ENCODE measurements at places on chromosomes 3 and 15.

DNA sequence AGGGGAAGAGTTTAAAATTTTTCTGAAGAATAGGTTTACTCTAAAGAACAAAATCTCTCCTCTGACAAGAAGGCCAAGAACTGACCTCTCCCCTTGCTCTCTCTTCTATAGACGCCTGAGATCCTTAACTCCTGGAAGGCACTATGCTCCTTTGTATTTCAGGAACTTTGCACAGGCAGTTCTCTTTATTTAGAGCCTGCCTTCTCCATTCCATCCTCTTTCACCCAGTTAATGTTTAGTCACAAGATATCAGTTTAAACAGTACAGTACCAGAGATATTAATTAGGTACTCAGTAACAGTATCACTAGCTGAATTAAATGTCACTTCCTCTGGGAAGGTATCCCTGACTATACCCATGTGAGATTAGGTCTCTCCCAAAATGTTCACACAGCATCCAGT, 33.5 kb downstream of the HERC1 start:
- DNase-seq: no peak

DNA sequence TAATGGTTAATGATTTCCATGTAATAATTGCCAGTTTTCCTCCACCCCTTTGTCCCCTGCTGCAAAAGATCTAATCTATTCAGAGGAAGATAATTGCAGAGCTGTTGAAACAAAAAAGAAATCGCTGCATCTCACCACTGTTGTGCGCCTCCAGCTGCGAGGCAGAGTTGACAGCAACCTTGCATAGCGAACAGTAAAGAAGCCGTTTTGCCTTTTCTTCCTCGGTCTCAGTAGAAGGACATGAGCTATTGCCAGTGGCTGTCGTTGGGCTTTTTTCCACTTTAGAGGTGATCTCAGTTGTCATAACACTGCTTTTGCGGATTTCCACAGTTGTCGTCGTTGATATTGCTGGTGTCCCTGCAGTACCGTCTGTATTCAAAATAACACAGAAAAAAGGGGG, 314.2 kb downstream of the ZNF385D start:
- no peak for DNase-seq

GRCh38 chr3:29686889-29687592, 406.2 kb downstream of the RBMS3 start:
- DNase-seq: no peak

DNA sequence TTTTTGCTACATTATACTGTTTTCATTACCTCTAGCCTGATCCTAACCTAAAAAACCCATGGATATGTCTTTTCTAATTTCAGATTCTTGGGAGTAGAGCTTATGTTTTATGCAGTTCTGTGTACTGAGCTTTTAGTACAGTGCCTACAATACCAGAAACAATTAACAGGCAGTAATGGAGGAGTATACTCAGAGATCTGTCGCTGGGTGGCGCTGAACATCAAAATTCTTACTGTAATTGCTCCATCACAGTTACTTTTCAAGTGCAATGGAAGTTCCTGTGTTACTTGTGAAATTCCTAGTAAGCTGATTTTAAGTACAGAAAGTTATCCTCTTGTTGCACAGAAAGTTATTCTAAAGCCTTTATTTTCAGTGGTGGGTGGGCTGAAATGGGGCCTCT, 66.9 kb downstream of the RNF13 start:
- DNase-seq: peak; percentile 17

DNA sequence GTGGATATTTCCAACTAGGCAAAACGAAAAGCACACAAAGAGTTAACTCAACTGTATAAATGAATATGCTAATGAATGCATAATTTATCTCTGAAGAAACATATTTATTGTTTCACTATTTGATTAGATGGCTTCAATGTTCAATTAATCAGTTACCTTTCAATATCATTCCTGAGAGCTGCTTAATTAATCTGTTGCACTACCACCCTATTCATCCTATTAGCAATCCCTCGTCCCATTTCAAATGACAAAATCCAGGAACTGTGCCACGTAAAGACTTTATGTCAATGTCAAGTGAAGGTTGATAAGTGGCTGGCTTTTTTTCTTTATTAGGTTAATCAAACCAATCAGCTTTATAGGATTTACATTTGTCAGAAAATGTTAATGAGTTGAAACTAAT, 82.7 kb downstream of the ALCAM start:
- DNase-seq: no peak

GRCh38 chr3:116939550-116939949, 230.0 kb downstream of the TUSC7 start:
- no peak for DNase-seq

DNA sequence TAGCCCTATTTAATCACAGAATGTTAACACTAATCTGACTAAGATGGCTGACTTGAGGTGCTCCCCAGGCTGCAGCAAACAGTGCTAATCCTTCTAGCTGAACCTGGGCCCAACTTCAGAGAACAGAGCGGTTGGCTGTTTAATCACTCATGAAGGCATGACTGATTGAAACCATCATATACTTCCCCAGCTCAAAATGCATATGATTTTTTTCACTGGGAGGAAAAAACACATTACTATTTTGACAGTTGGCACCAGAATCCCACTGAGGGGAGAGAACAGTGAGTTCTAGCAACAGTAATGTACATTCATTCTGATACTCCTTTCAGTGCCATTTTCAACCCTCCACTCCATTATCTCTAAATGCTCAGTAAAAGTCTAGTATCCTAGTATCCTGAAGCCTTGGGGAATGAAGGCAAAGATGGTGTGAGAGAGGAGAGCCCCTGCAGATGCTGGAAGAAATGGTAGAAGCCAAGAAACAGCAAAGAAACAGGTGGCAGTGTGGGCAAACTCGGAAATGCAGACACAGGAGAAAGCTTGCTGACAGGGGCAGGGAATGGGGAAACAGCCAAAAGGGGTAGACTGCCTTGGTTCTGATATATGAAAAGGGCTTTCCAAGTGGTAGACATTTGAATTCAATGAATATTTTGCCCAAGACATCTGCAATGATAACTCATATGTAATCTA, 34.4 kb upstream of the CASR start:
- DNase-seq: no peak

DNA sequence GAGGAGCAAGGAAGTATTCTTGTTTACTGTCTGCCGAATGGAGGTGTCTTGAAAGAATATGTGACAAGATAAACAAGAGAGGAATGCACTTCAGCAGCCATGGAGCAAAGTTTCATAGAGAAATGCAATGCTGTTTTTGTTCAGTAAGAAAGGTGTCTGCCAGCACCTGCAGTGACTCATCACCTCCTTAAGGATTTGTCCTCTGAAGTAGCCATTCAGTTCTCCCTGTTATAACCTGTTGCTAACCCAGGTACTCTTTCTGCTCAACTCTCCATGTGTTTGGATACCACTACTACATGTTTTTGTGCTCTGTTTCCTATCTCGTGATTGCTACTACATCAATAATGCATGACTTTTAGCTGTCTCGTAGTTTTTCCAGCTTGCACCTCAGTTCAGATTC, 328.9 kb downstream of the CHL1 start:
- no peak for DNase-seq

DNA sequence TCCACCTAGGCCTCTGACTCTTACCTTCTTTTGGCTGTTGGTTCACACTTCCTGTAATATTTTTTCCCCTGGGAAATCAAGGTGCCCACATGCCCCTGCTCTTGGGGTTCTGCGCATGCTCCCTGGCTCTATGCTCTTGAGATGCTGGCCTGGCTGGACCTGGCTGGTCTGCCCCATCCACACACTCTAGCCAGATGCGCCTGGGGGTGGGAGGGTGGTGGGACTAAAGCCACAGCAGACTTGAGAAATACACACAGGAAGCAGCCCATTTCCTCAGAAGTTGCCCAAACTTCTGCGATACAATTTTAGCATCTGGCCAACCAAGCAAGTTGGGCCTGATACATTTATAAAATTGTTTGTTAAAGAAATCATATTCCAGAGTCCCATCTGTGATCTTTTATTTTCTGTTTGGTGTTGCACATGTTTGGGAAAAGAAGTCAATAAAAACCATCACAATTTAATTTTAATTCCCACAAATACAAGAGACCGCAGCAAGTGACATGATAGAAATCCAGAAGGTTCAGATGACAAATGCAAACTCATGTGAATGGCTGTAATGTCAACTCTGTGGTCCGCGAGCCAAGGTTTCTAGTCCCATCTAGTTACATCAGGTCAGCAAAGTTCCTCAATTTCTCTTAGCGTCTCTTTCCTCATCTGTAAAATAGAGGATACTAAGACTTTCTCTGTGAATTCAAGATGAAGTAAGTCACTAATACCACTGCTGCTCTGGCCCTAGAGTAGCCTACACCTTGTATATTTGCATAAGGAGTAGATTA, 55.9 kb upstream of the MEF2A start:
- no peak for DNase-seq

DNA sequence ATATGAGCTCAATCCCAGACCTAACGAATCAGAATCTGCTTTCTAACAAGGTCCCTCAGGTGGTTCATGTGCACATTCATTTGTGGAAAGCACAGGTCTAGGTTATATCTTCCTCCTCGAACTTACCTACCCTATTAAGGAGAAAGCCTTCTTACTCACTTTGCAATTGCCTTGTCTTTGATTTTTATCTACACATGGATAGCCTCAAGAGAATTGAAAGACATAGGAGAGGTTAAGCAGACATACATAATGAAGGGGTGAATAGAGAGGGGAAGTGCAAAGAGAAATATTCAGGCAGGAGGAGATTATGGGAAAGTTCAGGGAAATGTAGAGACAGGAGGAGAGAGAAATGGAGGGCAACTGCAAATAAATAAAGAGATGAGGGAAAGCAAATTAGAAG, 422.9 kb upstream of the ADAMTS9 start:
- DNase-seq: no peak

GRCh38 chr3:52857864-52858263, 23.0 kb upstream of the MUSTN1 start:
- no peak for DNase-seq

GRCh38 chr3:69181592-69182211, 59.3 kb upstream of the LMOD3 start:
- DNase-seq: no peak

- DNase-seq: no peak
Observed at GRCh38 chr3:99626417-99626788, 12.0 kb upstream of the COL8A1 start.

DNA sequence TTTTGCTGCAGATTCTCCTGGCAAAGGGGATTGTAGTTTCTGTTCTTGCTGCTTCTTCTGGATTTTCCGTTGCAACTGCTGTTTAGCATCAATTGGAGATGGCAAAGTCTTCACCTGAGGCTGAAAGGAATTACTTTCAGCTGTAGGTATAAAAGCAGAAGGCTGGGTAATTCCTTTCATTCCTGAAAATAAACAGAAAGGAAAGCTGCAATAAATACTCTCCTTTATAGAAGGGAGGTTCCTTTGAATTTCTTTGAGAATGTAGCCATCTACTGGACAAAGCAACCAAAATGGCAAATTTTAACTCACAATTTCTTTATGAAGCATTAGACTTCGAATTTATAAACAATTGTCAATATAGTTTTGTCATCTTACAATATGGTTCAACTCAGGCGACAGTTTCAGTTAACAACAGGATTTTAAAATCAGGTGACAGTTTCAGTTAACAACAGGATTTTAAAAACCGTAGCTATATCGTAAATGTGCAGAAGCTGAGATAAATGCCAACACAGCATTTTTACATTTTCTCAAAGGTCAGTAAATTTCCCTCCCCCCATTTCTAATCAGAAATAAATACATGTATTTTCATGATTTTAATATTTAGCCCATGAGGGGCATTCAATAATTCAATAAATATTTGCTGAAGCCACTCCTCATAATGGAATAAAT, 104.9 kb upstream of the NEDD4 start:
- DNase-seq: no peak

GRCh38 chr3:48118322-48118721, 69.9 kb downstream of the CDC25A start:
- no peak for DNase-seq

GRCh38 chr3:194161131-194162045, 25.4 kb downstream of the HES1 start:
- DNase-seq: no peak

- DNase-seq: no peak
Observed at GRCh38 chr3:72488738-72489035, 359.6 kb downstream of the SHQ1 start.

GRCh38 chr3:1578124-1578806, 485.4 kb downstream of the CNTN6 start:
- DNase-seq: no peak

DNA sequence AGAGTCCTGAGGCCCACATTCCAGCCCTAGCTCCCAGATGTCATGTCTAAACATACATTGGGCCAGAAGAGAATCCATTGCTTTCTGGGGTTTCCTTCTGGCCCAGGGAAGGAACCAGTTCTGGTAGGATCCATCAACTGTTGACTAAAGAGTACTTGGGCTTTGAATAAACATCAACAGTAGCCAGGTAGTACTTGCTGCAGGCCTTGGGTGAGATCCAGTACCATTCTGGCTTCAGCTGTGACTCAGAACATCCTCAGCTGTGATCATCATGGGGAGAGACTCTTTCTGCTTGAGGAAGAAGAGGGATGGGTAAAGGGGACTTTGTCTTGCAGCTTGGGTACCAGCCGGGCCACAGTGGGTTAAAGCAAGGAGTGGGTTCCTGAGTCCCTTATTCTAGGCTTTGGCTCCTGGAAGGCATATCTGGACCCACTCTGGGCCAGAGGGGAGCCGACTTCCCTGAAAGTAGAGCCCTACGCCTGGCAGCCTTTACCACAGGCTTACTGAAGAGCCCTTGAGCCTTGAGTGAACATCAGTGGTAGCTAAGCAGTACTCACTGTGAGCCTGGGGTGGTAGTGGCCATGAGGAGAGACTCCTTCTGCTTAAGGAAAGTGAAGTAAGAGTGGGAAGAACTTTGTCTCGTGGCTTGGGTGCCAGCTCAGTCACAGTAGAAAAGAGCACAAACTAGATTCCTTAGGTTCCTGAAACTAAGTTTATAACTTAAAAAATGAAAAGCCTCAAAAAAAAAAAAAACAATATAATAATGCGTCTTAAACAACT, 128.3 kb downstream of the GOLIM4 start:
- DNase-seq: no peak

GRCh38 chr3:31064021-31064420, 169.6 kb upstream of the GADL1 start:
- DNase-seq: no peak

GRCh38 chr3:114830652-114831051, 316.4 kb downstream of the ZBTB20 start:
- no peak for DNase-seq

GRCh38 chr15:82647045-82647834, at the start of gene CPEB1:
TSS of gene CPEB1 (minus strand) at chr15:82647363. CDS start at chr15:82628459, 18,904 bp downstream.
- peak; percentile 67 for DNase-seq

GRCh38 chr15:68986322-68986721, 28.2 kb upstream of the NOX5 start:
- DNase-seq: no peak

GRCh38 chr3:10280177-10280529, 12.6 kb downstream of the GHRL start:
- DNase-seq: no peak

GRCh38 chr3:9105421-9105820, 142.1 kb upstream of the RAD18 start:
- DNase-seq: no peak

DNA sequence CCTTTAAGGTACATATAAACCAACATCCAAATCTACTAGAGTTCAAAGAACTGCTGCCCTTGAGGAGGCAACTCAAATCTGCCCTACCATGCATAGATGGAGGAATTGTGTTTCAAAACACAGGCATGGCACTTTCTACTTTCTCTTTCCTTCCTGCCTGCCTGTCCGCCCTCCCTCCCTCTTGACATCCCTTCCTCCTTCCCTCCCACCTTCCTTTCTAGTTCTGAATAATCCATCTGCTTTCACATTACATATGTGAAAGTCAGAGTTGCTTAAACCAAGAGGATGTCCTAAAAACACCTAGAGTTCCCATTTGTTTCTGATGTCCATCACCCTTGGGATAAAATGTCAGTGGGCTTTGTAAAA, 537.6 kb downstream of the FOXP1 start:
- DNase-seq: no peak
